Osteocyte (in vitro differentiated cells): ENCODE measurements at places on chromosomes 2 and 18.

DNA sequence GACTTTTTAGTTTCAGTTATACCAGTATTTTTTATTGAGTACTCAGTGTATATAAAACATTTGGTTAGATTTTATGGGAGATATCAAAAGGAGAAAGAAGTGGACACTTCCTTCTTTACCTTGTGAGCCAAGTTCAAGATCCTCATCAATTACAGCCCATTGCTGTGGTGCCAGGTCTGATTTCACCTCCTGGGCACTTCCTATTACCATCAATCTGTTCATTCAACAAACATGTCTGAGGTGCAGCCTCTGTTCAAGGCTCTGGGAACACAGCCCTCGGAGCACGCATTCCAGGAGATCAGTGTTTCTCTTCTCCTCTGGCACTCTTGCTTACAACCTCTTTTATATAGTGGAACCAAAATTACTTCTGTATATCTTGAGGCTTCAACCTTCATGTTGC, 171.4 kb upstream of the ALPP start:
- no peak for DNase-seq
- H3K36me3 ChIP-seq = peaks cover 15% of the 10 kb centered on the region
- no peaks in the 10 kb centered on the region for H3K27me3 ChIP-seq
- H3K4me3 ChIP-seq = no peak overlapping the region

DNA sequence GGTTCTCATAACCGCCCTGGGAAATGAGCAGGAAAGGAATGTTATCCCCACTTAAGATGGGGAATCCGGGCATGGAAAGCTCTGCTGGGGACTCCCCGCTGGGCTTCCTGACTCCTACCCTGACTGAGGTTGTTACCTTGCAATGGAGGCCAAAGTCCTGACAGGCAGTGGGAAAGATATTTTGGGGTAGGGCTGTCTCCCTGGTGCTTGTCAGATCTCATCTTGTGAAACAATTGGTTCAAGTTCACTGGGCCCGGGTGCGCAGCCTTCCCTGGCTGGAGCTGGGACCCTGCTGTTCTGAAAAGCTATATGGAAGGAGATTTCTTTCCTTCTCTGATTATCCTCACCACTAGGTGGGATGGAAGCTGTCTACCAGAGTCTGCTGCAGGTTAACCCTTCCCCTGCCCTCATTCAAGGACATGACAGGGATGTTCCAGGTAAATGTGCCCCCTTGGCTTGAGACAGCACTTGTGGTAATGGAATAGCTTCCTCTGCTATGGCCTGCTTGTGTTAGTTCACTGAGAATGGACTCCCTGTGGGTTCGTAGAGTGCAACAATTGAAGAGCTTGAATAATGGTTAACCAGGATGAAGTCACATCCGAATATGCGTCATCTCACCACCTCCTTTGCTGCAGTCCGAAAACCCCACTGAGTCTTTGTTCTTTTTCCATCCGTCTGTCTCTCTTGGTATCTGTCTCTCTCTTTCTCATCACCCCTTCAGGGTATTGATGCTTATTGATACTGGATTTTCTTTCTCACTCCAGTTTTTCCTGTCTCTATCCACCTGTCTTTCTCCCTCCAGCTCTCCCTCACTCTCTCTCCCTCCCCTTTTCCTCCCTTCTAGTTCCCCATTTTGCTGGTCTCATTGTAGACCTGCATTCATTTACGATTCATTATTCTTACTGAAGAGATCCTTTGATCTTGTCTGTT, 67.8 kb upstream of the EPAS1 start:
- peaks cover 7% of the 10 kb centered on the region for H3K27me3 ChIP-seq
- DNase-seq = no peak
- no peaks in the 10 kb centered on the region for H3K36me3 ChIP-seq
- H3K27ac ChIP-seq = no peak overlapping the region
- H3K4me1 ChIP-seq = peaks cover 18% of the 10 kb centered on the region

- H3K27ac ChIP-seq = no peak overlapping the region
- no peaks in the 10 kb centered on the region for H3K4me1 ChIP-seq
- no peaks in the 10 kb centered on the region for H3K36me3 ChIP-seq
- peaks cover 3% of the 10 kb centered on the region for H3K27me3 ChIP-seq
Observed at GRCh38 chr2:60067006-60067405, 486.4 kb downstream of the BCL11A start.

DNA sequence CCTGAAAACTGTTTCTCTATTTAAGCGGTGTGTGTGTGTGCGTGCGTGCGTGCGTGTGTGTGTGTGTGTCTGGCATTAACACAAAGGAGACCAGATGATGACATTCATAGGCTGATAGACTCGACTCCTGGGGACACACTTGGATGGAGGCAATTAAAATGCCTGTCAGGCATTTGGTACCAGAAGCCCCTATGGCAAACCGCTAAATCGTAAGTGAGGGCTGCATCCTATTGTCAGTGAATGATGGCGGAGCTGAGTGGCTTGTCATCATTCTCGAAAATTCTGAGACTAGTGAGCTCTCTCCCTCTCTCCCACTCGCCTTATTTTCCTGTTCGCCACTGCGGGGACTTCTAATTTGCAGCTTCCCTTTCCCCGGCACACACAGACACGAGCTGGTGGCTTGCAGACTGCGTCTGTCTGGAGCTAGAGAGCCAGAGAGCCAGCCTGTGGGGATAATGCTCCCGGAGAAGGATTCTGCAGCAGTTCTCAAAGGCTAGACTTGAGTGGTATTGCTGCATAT, 155.4 kb downstream of the MAP2 start:
- H3K27ac ChIP-seq = no peak overlapping the region
- peaks cover 8% of the 10 kb centered on the region for H3K27me3 ChIP-seq
- H3K4me1 ChIP-seq = peaks cover 4% of the 10 kb centered on the region
- H3K4me3 ChIP-seq = peak overlapping the region; percentile 75
- no peak for DNase-seq
- H3K36me3 ChIP-seq = no peaks in the 10 kb centered on the region

DNA sequence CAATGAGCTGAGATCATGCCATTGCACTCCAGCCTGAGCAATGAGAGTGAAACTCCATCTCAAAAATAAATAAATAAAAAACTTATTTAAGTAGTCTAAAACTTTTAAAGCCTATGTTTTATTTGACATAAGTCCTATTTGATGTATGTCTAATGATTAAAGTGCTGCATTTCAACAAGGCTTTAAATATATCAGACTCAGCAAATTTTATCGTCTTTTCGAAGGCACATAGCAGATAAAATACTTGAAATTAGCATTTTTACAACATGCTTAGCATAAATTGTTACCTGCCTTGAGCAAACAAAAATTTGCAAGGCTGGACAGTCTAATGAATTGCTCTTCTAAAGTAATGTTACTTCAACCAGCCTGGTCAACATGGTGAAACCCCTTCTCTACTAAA, 85.9 kb downstream of the PRKRA start:
- H3K27ac ChIP-seq = no peak overlapping the region
- no peaks in the 10 kb centered on the region for H3K4me1 ChIP-seq
- H3K4me3 ChIP-seq = no peak overlapping the region
- DNase-seq = no peak
- H3K36me3 ChIP-seq = no peaks in the 10 kb centered on the region

- H3K36me3 ChIP-seq = no peaks in the 10 kb centered on the region
- H3K4me3 ChIP-seq = no peak overlapping the region
- no peaks in the 10 kb centered on the region for H3K27me3 ChIP-seq
Observed at GRCh38 chr2:163395602-163396001, 340.2 kb downstream of the FIGN start.

GRCh38 chr2:51350100-51350499, 318.2 kb upstream of the NRXN1 start:
- H3K4me1 ChIP-seq = peaks cover 9% of the 10 kb centered on the region
- no peaks in the 10 kb centered on the region for H3K27me3 ChIP-seq
- H3K4me3 ChIP-seq = no peak overlapping the region

DNA sequence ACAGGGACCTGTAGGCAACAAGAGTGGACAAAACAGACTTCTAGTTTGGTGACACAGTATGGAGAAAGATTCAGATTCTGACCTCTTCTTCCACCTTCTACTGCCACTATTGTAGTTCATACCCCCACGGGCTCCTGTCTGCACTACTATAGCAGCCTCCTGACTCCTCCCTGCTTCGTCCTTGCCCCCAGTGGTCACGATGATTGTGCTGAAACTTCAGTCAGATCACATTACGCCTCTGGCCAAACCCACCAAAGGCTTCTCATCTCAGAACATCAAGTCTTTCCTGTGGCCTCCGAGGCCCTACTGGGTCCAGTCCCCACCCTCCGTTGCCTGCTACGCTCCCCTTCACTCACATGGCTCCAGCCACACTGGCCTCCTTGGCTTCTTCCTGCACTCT, 147.6 kb downstream of the CYP26B1 start:
- no peak overlapping the region for H3K27ac ChIP-seq
- no peaks in the 10 kb centered on the region for H3K36me3 ChIP-seq
- H3K4me3 ChIP-seq = no peak overlapping the region
- peaks cover 60% of the 10 kb centered on the region for H3K27me3 ChIP-seq
- peak; percentile 70 for DNase-seq

DNA sequence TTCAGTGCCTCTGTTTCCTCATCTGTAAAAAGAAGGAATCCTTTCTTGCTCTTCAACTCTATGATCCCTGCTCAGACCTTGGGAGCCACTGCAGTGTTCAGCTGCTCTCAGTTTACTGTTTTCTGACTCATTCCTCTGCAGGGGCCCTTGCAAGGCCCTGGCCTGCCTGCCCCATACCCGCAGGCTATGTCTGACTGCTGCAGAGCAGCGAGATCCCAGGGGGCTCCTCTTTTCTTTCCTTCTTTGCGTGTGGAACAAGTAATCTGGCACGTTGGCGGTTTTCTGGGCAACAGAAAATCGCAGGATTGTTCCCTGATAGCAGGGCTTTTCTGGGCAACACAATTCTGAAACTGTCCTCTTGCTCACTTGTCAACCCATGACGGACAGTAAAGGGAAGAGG, 376.0 kb downstream of the DCC start:
- no peak overlapping the region for H3K4me3 ChIP-seq
- no peaks in the 10 kb centered on the region for H3K36me3 ChIP-seq
- peaks cover 2% of the 10 kb centered on the region for H3K4me1 ChIP-seq
- no peaks in the 10 kb centered on the region for H3K27me3 ChIP-seq
- H3K27ac ChIP-seq = no peak overlapping the region

DNA sequence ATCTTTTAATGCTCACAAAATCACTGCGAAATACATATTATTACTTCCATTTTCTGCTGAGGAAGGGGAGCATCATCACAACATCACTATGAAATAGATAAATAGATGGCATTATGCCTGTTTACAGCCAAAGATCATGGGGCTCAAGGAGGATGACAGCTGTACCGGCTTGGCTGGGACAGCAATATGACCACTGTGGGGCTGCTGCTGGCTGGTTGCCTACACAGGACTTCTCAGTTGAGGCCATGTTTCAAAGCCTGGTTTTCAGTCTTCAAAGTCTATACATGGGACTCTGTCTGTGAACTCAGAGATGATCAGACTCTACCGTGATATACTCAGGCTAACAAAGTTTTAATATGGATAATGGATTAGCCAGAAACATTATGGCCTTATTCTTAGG, 58.7 kb downstream of the SPATS2L start:
- no peaks in the 10 kb centered on the region for H3K27me3 ChIP-seq
- H3K27ac ChIP-seq = peak overlapping the region; percentile 20
- H3K4me3 ChIP-seq = no peak overlapping the region

GRCh38 chr2:176501617-176502016, 232.4 kb downstream of the MTX2 start:
- H3K36me3 ChIP-seq = no peaks in the 10 kb centered on the region
- H3K4me1 ChIP-seq = no peaks in the 10 kb centered on the region
- H3K27ac ChIP-seq = no peak overlapping the region
- no peak for DNase-seq
- H3K27me3 ChIP-seq = peaks cover 9% of the 10 kb centered on the region
- H3K4me3 ChIP-seq = no peak overlapping the region

- no peak overlapping the region for H3K27ac ChIP-seq
- H3K4me1 ChIP-seq = peaks cover 30% of the 10 kb centered on the region
- no peaks in the 10 kb centered on the region for H3K27me3 ChIP-seq
- H3K36me3 ChIP-seq = no peaks in the 10 kb centered on the region
Observed at GRCh38 chr2:146258071-146258470, 1586.8 kb upstream of the ACVR2A start.

DNA sequence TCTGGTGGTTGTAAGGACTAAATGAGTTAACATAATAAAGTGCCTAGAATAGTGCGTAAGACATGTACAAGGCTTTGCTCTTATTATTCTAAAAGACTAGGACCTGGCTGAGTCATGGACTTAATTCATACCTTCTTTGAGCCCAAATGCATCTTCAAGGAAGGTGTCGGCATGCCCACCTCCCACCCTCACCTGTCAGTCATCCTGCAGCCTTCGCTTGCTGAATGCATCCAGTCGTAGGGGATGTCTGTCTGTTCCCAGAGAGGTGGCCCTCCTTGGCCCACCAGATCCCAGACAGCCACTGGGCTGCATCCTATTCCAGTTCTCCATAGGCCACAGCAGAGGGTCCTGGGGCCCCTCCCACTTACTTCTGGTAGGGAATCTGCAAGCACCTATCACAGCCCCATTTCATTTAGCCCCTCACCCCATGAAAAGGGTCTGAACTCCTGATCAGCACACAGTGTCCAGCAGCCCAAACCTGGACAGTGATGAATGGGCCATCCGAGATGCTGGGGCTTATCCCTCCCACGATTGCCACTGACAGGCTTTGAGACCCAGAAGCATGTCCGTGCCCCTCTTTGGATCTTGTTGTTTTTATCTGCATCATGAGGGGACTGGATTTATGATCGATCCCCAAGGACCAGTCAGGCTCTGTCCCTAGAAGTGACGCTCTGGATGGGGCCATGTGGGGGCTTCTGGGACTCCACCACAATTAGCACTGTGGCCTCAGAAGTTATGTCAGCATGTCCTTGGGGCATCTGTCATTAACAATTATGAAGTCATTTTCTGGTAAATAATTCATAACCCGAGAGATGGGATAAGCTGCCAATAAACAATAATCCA, 101.1 kb downstream of the KLHL29 start:
- no peaks in the 10 kb centered on the region for H3K27me3 ChIP-seq
- H3K4me3 ChIP-seq = no peak overlapping the region
- no peak overlapping the region for H3K27ac ChIP-seq
- peaks cover 17% of the 10 kb centered on the region for H3K4me1 ChIP-seq

GRCh38 chr18:79772108-79772864, 25.5 kb upstream of the KCNG2 start:
- no peak overlapping the region for H3K4me3 ChIP-seq
- no peak for DNase-seq
- no peaks in the 10 kb centered on the region for H3K27me3 ChIP-seq
- no peaks in the 10 kb centered on the region for H3K4me1 ChIP-seq
- H3K27ac ChIP-seq = no peak overlapping the region

- DNase-seq = no peak
- no peaks in the 10 kb centered on the region for H3K36me3 ChIP-seq
Observed at GRCh38 chr18:29512203-29512602, 1335.3 kb upstream of the CDH2 start.

DNA sequence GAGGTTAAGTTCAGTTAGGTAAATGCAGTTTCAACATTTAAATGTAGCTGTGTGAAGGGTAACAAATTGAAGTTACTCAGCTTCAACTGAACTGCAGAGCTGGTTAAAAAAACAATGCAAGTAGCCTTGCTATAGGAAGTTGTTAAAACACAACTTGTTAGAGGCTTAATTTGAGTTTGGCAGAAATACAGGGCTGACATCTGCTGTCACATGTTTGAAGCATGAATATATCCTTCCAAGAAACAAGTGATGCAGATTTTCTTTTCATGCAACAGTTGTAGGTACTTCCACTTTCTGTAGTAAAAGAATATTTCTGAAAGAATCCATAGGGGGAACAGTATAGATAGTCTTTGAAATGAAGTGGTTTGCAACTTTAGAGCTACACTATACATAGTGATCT, 208.7 kb upstream of the RASGRP3 start:
- peaks cover 26% of the 10 kb centered on the region for H3K4me1 ChIP-seq
- no peak overlapping the region for H3K4me3 ChIP-seq
- peaks cover 16% of the 10 kb centered on the region for H3K36me3 ChIP-seq
- H3K27me3 ChIP-seq = no peaks in the 10 kb centered on the region

GRCh38 chr2:47899915-47900816, 6.1 kb downstream of the FBXO11 start:
- peaks cover 6% of the 10 kb centered on the region for H3K36me3 ChIP-seq
- no peak for DNase-seq
- peak overlapping the region; percentile 64 for H3K27ac ChIP-seq
- H3K27me3 ChIP-seq = no peaks in the 10 kb centered on the region

GRCh38 chr2:71531522-71532047, 78.2 kb downstream of the DYSF start:
- H3K27me3 ChIP-seq = no peaks in the 10 kb centered on the region
- H3K27ac ChIP-seq = no peak overlapping the region
- H3K4me3 ChIP-seq = no peak overlapping the region
